Left ventricle myocardium inferior (tissue), 1 donor: ENCODE measurements at places on chromosomes 4 and X.
A peak's percentile ranks its signal among the peaks of the same experiment; 100 is the strongest.

GRCh38 chr4:128524311-128524710 is 236.7 kb upstream of the PGRMC2 start:
- peak; percentile 32 for DNase-seq

GRCh38 chr4:76252271-76252653 is 741 bp downstream of the FAM47E start:
- DNase-seq: no peak

DNA sequence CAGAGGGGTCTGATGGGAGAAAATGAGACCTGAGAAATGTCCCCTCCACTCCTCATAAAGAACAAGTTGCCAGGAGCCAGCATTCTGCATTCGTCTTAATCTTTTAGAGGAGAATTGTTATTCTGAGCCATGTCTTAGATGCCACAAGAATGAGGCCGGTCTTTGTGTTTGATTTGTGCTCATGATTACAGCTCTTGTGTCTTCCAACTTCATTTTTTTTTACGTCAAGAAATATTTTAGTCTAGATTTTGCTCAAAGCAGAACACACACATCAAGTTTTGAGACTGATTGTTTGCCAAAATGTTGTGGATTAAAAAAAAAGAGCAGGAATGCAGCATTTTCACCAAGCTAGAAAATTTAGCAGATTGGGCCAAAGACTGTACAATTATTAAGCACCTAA is 130.6 kb upstream of the PITX2 start:
- no peak for DNase-seq

DNA sequence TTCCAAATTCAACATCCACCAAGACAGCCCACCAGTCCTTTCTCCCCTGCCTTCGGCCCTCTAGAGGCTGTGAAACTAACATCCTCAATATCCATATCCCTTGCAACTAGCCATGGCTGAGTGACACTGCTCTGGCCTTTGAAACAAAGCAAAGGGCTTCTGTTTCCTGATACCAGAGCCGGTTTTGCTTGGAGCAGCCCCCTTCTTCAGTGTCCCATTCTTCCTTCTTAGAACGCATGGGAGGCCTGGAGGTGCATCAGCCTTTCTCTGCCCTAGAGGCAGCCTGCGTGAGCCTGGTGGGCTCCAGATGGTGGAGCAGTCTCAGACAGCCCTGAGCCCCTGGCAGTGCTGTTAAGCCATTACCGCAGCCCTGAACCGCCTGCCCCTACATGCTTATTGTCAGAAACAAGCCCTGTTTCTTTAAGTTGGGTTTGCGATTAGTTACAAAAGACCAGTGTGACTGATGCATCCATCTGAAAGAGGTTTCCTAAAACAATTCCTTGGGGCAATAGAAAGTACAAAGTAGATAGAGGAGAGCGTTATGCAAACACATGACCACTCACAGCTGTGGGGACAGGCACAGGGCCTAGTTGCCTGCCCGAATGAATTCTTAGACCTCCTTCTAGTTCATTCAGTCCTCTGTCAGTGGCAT is 74.1 kb downstream of the EVC start:
- no peak for DNase-seq

GRCh38 chr4:133550436-133550835 is 401.3 kb downstream of the PCDH10 start:
- no peak for DNase-seq

GRCh38 chr4:174210952-174211490 is 72.4 kb downstream of the FBXO8 start:
- DNase-seq: no peak

DNA sequence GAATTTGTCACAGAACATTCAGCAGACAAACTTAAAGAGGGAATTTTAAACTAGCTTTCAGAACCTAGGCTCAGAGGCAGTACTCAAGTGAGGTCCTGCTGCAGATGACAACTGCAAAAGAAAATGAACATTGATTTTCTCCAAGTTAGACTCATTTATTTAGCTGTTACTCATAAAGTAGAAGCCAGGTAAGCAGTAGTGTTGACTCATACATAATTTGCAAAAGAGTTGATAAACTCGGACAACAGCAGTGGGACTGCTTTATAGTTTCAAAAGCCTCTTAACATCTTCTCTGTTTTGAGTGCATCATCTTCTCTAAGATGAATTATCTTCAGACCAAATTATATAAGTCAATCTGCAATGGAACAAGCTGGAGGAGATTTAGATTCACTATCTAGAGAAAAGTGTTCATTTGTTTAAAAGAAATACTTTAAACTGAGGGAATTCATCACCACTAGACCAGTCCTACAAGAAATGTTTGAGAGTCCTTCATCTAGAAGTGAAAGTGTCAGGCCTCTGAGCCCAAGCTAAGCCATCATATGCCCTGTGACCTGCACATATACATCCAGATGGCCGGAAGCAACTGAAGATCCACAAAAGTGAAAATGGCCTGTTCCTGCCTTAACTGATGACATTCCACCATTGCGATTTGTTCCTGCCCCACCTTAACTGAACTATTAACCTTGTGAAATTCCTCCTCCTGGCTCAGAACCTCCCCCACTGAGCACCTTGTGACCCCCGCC is 49.5 kb downstream of the COQ2 start:
- no peak for DNase-seq

GRCh38 chr4:23169608-23170311 is 477.0 kb downstream of the GBA3 start:
- no peak for DNase-seq

GRCh38 chr4:37839426-37839825 is 12.9 kb downstream of the PGM2 start:
- DNase-seq: no peak

DNA sequence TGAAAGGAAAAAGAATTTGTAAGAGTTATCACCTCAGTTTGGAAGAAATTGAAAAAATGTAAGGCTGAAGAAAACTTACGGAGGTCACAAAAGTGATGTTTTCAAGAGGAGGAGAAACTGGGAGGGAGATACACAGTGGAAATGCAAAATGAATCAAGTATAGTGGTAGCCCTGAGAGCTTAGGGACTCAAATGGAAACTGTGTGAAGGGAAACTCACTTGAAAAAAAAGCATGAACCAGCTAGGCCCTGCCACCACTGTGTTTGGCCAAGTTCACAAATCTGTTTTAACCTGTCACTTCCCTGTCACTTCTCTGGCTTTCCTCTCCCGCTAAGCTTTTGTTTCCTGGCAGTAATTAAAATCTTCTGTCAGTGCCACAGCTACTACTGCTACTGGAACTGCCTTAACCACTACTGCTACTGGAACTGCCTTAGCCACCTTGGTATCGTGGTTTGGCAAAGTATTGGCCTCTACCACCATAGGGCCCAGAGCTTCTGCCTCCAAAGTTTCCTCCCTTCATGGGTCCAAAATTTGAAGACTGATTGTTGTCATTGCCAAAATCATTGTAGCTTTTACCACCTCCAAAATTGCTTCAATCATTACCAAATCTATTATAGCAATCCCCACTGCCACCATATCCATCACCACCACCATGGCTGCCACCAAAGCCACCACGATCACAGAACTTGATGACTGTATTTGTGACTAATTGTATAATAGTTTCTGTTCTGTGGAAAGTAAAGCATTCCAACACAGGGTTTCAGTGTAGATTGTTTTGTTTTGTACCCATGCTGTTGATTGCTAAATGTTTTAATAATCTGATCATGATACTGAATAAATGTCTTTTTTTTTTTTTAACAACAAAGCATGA is 41.5 kb downstream of the SMARCA5 start:
- DNase-seq: no peak

GRCh38 chr4:182068920-182069319 is 174.3 kb upstream of the TENM3 start:
- DNase-seq: no peak

DNA sequence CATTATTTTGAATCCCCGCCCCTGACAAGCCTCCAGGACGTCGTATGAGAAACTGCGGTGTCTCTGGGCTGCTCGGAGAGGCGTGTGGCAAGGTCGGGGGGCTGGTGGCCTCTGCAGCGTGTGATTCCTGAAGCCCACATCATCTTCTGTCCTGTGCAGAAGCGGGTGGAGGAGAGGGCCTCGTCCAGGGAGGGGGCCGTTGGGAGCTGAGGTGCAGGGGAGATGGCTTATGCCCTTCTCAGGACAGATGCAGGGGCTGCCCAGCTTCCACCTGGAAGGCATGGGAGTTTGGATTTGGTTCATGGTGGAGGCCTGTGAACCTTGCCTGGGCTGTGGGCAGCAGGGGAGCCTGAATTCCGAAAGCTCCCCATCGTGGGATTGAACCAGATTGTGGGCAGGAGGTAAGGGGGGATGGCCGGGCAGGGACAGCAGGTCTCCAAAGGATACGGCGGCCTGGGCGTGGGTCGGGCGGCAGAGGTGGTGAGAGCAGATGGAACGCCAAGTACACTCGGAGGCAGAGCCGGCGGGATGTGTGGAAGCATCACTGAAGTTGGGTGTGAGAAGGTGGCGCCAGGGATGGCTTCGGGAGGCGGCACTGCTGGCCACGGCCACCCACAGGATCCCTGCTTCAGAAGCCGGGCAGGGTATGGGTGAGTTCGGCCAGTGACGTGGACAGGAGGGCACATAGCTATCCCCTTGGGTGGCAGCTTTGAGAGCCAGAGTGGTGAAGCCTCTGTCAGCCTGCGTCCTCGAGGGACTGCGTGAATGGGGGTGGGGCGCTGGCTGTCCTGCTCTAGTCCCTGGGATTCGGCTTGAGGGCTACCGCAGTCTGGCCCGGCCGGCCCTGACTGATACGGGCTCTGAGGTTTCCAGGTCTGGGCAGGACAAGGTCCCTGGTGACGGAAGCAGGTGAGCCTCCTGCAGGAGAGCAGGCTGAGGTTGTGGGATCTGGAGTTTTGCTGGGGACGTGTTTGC is 76.3 kb upstream of the ADRA2C start:
- no peak for DNase-seq

- no peak for DNase-seq
These were observed 32.3 kb downstream of the ADGRA3 start for GRCh38 chr4:22483551-22483981.

- DNase-seq: no peak
These were observed 109.4 kb downstream of the GPR143 start for GRCh38 chrX:9656277-9656676.

DNA sequence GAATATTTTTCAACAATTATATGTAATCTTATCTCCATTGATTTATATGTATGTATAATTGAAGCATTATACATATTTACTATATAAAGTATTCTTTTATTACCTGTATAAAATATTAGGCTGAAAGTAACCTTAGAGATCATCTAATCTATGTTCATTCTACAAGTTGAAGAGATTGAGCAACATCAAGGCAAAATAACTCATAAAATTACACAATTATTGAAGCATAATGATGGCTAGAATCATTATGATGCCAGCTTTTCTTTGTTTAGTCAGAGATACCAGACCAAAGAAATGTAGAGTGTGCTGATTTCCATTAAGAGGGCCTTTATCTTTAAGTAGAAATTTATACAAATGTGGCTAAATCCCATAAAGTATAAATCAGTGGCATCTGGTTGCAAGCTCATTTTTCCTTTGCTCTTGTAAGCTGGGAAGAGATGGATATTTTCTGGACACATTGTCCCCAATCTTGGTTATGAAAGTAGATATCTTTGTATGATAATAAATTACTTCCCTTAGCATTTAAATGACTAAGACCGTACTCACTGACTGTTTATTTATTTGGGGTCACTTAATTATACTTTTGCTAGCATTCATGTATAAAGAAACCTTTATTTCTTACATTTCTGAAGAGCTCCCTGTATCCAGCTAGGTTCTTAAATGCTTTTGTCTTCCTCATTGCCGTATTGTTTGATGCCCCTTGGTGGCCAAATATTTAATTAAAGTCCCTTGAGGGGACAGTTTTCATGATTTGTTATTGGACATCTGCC is 339.8 kb downstream of the PCDH7 start:
- DNase-seq: no peak

DNA sequence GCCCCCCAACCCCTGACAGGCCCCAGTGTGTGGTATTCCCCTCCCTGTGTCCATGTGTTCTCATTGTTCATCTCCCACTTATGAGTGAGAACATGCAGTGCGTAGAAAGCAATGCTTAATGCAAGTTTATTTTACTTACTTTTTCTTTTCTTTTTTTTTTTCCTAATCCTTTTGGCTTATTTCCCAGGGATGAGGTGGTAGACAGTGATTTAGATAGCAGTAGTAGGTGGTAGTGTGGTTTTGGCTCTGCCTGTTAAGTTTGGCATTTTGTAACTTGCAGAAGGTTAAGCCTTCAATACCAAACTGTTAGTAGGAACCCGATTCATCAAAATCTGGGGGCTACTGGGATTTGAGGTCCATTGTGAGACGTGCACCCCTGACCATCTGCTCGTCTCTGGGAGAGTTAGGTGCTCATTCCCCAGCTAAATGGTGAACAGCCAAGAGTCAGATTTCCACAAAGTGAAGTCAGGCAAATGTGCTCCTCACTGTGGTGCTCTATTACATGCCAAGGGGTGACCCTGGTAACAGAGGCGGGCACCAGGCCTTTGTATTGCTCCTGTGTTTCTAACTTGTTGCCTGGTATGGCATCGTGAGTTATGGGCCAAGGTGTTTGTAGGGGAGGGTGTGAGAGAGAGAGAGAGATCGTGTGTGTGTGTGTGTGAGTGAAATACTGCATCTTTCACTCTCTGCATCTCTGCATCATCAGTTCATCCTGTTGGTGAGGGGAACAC is 70.3 kb downstream of the PHOX2B start:
- no peak for DNase-seq

DNA sequence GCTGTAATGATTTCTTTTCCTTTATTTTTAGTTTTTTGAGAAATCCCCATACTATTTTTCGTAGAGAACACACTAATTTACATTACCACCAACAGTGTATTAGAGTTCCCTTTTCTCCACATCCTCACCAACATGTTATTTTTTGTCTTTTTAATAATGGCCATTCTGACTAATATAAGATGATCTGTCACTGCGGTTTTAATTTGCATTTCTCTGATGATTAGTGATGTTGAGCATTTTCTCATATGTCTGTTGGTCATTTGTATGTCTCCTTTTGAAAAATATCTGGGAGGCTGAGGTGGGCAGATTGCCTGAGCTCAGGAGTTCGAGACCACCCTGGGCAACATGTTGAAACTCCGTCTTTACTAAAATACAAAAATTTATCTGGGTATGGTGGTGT is 30.2 kb downstream of the SPINK2 start:
- DNase-seq: no peak

GRCh38 chr4:144709793-144710525 is 64.0 kb downstream of the HHIP start:
- DNase-seq: no peak

DNA sequence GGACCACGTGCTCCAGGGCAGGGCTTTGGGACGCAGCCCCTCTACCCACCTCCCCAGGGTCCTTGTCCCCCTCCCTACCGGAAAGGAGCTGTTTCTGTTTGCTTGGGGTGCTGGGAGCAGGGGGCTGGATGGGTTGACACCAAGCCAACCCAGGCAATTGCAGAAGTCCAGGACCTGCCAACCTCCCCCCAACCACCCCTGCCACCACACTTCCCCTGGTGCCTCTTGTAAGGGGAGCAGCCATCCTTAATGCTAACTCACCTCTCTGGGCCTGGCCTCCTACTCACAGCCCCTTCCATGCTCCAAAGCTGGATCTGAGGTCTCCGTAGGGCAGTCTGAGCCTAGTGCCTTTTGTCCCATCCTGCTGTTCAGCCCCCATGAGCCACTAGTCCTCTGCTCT is 631.9 kb downstream of the BCOR start:
- no peak for DNase-seq
